Activated CD4-positive, alpha-beta memory T cell treated with anti-CD3 and anti-CD28 coated beads, Interleukin-2, amount 10 ng/mL, durations not matched to agents 7 days and 5 days (primary cell): ENCODE measurements at places on chromosomes 4 and X. TPM values are rescaled to one million over a fixed set of nuclear protein-coding genes. Genes with fewer than 3 reads are reported as not detected.

IL2RG gene
- 637 TPM for total RNA-seq

APLN gene
- 0.15 TPM for total RNA-seq

SPANXN3 gene
- total RNA-seq, result not detected

ANK2 gene
- 1.9 TPM for total RNA-seq

AKAP4 gene
- not detected for total RNA-seq

TSPAN7 gene
- total RNA-seq, result 0.23 TPM

DDIT4L gene
- 1.1 TPM for total RNA-seq

TMSB15C gene
- 1.9 TPM for total RNA-seq

NPNT gene
- not detected for total RNA-seq

LUZP4 gene
- not detected for total RNA-seq

SHISA3 gene
- total RNA-seq, result 0.58 TPM

ADH1A gene
- total RNA-seq, result not detected

STATH gene
- total RNA-seq, result not detected

NXF2 gene
- total RNA-seq, result not detected

DBET gene
- total RNA-seq, result not detected

CXCL6 gene
- total RNA-seq, result not detected

TBX22 gene
- total RNA-seq, result not detected

EDNRA gene
- not detected for total RNA-seq

ESX1 gene
- total RNA-seq, result not detected

ARHGEF38 gene
- not detected for total RNA-seq

RIBC1 gene
- 1.3 TPM for total RNA-seq

CSN1S1 gene
- not detected for total RNA-seq

VCX3A gene
- total RNA-seq, result not detected

NR3C2 gene
- 4.1 TPM for total RNA-seq

CPZ gene
- total RNA-seq, result 0.48 TPM

CXorf49 gene
- total RNA-seq, result not detected

RAB40A gene
- total RNA-seq, result not detected

FGF13 gene
- not detected for total RNA-seq

ZDHHC15 gene
- not detected for total RNA-seq

MAP7D2 gene
- total RNA-seq, result 0.43 TPM

YY2 gene
- 1.3 TPM for total RNA-seq

NAP1L2 gene
- 2.8 TPM for total RNA-seq
